Neural crest cell (in vitro differentiated cells): ENCODE measurements at places on chromosomes 6 and 20.

DNA sequence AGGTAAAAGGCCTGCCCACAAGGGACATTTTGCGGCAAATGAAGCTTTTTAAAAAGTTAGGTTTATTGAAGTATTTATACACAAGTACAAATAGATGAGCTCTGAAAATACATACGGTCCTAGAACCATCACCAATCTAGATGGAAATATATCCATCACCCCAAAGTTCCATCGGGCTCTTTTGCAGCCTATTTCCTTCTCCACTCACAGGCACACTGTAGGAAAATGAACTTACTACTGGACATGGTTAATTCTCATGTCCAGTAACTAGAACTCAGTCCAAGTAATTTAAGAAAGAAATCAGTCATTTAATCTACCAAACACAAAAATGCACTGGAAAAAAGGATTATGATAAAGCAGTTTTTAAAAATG lies 6.2 kb downstream of the PCNA start:
- DNase-seq = no peak

DNA sequence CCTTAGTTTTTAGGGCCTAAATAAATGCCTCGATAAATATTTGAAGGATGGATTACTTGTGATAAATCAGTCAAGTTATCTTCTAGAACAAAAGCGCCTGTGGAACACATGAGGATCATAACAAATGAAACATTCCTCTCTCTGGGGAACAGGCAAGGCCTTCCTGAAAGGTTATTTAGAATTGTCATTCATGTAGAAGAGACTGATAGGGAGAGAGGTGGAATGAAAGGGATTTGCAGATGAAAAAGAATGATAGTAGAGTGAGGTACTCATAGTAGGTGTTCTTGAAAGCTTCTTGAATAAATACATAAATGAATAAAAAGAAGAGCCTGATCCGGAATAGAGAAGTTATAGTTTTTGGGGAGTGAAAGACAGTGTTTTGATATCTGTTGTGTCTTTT lies 30.5 kb downstream of the TSPYL4 start:
- no peak for DNase-seq

- no peak for DNase-seq
These were observed 30.7 kb upstream of the COL10A1 start for GRCh38 chr6:116156405-116157326.

DNA sequence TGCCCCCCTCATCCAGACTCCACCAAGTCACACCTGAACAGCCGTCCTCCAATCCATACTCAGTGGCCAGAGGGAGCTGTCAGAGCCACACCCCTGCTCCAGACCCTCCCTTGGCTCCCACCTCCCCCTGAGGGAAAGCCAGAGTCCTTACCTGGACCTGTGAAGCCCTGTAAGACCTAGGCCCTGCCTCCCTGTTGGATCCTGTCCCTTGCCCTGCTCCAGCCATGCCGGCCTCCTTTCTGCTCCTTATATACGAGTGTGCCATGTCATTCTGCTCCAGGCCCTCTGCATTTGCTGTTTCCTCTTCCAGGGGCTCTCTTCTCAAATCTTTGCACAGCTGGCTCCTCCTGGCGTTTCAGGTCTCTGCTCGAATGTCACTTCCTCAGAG lies 100.3 kb upstream of the MYL9 start:
- DNase-seq = no peak
